Right ventricle myocardium superior (tissue), 1 donor: ENCODE measurements at places on chromosomes 6 and 20. TPM values are rescaled to one million over a fixed set of nuclear protein-coding genes. Genes with fewer than 3 reads are reported as not detected.

The SLC32A1 gene
- not detected for total RNA-seq

DNA sequence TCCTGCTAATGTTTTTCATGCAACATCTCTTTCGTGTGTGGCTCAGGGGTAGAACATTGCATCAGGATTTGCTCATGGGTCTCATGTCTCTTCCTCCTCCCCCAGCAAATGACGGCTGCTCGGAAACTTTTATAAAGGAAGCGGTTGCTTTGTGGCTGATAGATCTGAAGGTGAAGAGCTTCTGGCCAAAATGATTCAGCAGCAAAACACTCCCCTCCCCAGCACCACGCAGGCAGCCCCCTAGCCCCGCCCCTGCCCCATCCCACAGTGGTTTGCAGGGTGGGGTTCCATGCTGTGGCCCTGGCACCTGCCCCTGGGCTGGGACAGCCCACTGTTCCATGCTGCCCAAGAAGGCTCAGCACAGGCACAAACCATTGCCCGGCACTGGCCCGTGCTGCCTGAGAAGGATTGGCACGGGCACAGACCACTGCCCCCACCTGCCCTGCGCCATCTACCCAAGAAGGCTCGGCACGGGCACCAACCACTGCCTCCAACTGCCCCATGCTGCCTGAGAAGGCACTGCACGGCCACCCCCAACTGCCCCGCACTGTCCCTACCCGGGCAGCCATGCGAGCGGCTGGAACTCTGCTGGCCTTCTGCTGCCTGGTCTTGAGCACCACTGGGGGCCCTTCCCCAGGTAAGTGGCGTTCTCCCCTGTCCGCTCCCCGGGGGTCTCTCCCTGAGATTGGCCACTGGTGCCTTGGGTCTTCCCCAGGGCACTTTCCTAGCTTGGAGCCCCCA, at the start of gene CST7:
Gene CST7 (plus strand): TSS at position 331 of the 741 bp plus-strand sequence. CDS start 237 bp downstream, at position 568.
- DNase-seq: peak; percentile 65

The ADTRP gene
- total RNA-seq: not detected

GRCh38 chr20:33963751-33964150, 30.0 kb upstream of the RALY start:
- DNase-seq: no peak
